ENCODE measurements at places on chromosomes 16 and 17.
A peak's percentile ranks its signal among the peaks of the same experiment; 100 is the strongest.

GRCh38 chr16:68227850-68228553, 7.9 kb downstream of the ESRP2 start:
- no peak for DNase-seq

DNA sequence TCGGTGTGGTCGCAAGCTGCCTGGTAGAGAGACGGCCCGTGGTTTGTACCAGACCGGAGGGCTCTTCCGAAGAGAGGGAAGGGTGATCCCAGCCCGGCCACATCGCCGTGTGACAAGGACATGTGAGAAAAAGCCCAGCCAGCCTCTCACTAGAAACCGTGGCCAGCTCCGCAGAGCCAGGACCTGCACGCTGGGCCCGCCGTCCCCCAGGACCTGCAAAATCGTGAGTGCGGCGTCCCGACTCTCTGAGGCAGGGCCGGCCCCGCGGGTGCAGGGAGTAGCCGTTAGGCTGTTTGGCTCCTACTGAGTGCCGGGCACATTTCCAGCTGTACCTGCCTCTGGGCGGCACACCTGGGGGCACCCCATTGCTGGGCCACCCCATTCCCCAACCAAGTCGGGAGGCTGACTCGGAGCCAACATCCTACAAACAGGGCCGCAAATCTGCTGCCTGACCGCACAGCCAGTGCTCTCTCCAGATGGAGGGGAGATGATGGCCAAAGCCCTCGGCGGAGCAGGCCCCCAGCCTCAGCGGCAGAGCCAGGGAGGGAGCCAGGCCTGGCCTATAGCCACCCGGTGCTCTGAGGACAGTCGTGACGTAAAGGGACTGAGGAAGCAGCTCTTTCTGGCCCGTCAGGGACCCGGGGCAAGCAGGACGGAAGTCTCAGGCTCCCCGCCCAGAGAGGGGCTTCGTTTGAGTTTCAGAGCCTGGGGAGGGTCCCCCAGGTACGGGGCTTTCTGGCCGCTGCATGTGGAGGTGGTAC, 33.6 kb upstream of the PABPN1L start:
- DNase-seq: no peak

GRCh38 chr16:83651871-83652270, 155.9 kb upstream of the HSBP1 start:
- DNase-seq: no peak

DNA sequence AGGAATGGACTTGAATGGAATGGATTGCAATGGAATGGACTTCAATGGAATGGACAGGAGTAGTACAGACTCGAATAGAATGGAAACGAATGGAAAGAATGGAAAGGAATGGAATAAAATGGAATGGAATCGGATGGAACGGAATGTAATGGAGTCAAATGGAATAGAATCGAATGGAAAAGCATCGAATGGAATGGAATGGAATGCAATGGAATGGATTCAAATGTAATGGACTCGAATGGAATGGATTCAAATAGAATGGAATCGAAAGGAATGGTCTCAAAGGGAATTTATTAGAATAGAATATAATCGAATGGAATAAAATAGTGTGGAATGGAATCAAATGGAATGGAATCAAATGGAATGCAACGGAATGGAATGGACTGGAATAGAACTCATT, 484.9 kb upstream of the WSB1 start:
- DNase-seq: no peak

- DNase-seq: no peak
Measured at GRCh38 chr17:71115669-71115972, 946.3 kb downstream of the KCNJ2 start.

GRCh38 chr17:45430738-45431530, 1.7 kb downstream of the ARHGAP27 start:
- peak; percentile 59 for DNase-seq

DNA sequence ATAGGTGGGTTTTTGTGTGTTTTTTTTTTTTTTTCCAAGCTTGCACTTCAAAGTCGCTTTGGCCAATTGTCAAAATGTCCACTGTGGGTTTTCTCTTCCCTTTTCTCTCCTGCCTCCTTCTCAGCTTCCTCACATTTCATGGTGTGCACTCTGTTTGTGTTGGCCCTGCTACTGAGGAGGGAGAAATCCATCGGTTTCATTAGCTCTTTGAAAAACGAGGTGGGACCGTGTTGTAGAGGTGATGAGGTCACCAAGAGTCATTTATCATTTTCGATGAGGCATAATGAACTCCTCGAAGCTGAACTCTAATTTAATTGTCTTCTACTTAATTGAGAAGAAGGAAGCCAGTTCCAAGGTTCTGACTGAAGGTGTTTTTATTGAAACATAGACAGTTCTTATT, 174.4 kb upstream of the TOX3 start:
- no peak for DNase-seq

DNA sequence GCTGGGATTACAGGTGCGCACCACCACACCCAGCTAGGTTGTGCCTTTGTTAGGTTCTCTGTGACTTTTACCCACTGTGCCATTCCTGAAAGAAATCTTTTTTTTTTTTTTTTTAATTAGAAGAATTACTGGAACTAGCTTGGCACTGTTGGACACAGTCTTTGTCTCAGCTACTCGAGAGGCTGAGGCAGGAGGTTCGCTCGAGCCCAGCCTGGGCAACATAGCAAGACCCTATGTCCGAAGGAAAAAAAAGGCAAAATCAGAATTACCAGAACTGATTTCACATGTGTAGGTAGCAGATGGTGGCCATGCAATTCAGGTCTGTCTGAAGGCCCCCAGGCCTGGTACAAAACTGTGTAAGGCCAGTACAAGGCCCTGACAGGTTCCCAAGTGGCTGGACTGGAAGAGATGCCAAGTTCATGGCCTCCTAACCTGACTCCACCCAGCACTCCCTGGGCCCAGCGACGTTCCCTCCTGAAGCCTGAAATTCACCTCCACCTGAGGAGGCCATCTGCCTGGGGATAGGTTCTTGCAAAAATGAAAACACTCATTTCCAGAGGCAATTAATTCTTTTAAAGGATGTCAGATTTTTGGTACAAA, 23.0 kb downstream of the CARHSP1 start:
- DNase-seq: no peak

DNA sequence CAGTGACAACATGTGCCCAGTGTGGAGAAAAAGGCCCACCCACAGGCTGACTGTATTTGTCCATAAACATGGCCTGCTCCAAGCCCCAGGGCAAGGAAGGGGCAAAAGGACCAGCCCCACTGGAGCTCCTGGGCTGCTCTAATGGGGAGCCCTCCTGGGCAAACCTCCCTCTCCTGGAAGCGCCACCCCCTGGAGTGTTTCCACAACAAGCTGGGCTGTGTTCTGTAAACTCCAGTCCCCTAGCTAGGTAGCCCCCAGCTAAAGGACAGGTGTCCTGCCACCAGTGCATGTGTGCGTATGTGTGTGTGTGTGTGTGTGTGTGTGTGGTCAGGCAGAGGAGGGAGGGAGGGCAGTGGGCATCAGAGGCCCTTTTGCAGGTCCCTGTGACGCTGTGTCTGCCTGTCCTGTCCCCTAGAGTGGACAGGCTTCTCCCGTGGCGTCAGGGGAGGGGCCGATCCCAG, 11.3 kb upstream of the STAC2 start:
- no peak for DNase-seq

- DNase-seq: no peak
Measured at GRCh38 chr17:58527949-58528348, 13.5 kb upstream of the MTMR4 start.

DNA sequence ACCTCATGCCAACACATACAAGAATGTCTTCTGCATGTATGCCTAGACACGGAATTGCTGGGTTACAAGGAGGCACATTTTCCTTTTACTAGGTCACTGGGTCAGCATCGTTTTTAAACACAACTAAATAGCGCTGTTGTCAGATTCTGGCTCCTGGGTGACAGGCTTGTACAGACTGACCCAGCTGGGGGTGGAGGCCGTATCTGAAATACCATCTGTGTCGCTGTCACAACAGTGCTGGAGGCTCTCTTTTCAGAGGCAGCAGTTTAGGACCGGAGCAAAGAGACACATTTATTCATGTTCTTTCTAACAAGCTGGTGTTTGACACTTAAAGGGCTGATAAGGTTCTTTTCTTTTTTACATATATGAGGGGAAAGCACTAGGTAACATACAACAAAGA, 403.0 kb upstream of the ASIC2 start:
- DNase-seq: no peak

GRCh38 chr17:4768298-4768697, 3.4 kb upstream of the TM4SF5 start:
- no peak for DNase-seq

DNA sequence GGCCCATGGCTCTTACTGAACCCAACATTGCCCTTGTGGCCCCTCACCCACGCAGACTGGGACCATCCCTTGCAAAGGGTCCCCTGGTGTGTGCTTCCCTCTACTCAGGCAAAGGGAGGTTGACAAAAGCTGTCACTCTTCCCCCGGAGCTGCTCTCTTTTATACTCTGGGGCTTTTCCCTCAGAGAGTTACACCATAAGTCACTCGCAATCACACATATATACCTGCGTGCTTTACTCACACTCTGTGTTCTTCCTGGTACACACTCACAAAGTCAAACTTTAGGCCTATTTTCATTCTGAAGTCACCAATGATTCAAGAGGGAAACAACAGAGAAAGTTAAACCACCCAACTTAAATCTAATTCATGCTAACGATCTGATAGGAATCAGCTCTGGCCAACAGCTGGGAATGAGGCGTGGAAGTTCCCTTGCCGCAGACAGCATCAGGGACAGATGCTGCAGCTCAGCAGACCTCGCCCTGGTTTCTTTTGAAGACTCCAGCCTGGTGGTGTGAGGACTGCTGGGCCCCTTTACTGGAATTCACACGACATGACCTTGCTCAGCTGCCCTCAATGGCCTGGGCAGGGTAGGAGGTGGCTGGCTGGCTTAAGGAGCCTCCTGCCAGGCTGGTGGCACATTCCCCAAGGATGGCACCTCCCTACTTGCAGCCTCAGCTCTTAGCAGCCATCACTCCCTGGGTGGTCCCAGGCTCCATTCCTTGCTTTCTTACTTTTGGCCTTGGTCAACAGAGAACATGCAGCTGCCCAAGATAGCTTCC, 27.3 kb downstream of the HIC1 start:
- no peak for DNase-seq

GRCh38 chr17:45318561-45319230, 1.9 kb upstream of the MAP3K14 start:
- DNase-seq: no peak

DNA sequence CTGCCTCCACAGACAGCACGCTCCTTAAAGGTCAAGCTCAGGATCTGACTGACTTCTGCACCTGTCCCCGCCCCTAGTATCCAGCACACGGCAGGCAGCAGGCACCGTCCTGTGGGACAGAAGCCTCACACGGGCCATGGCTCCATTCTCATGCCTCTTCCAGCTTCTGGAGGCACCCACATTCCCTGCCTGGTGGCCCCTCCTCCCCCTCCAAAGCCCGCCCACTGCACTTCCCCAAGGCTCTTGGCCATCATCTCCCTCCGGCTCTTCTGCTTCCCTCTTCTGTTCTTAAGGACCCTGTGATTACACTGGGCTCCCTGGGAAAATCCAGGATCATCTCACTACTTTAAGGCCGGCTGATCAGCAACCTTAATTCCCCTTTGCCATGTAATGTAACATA, 3.5 kb downstream of the CANT1 start:
- no peak for DNase-seq

GRCh38 chr17:45257115-45257514, 4.8 kb downstream of the SPATA32 start:
- no peak for DNase-seq

DNA sequence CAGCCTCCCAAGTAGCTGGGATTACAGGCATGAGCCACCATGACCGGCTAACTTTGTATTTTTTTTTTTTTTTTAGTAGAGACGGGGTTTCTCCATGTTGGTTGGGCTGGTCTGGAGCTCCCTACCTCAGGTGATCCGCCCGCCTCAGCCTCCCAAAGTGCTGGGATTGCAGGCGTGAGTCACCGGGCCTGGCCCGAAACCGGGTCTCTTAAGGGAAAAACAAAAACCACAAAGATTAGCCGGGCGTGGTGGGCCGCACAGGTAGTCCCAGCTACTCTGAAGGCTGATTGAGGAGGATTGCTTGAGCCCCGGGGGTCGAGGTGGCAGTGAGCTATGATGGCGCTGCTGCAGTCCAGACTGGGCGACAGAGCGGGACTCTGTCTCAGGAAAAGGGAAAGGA, 19.9 kb upstream of the RBL2 start:
- DNase-seq: no peak

- peak; percentile 41 for DNase-seq
Measured at GRCh38 chr17:37527249-37527851, 37.7 kb downstream of the DUSP14 start.

DNA sequence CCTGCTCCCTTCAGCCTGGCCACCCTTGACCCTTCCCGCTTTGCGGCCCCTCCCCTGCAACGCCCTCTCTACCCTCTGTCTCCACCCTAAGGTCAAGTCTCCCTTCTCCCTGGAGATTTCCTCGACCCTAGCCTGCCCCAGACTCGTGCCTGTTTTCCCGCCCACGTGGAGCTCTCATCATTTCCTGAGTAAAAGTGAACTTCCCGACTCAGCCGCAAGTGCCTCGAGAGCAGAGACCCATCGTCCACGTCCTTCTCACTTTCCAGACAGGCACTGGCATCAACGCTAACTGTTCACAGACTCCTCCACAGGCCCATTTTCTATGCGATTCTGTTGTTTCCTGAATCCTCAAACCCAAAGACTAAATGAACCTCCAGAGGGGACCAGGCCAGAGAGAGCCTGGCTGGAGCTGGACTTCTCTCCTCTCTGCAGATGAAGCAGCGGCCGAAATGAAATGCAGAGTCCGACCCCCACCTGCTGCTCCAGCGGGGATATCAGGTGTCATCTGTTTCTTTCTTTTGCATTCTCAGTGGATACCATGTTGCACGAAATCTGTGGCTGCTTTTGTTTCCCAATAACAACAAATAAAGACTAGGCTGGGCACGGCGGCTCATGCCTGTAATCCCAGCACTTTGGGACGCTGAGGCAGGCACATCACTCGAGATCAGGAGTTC, 52.5 kb downstream of the RTN4RL1 start:
- peak; percentile 41 for DNase-seq

DNA sequence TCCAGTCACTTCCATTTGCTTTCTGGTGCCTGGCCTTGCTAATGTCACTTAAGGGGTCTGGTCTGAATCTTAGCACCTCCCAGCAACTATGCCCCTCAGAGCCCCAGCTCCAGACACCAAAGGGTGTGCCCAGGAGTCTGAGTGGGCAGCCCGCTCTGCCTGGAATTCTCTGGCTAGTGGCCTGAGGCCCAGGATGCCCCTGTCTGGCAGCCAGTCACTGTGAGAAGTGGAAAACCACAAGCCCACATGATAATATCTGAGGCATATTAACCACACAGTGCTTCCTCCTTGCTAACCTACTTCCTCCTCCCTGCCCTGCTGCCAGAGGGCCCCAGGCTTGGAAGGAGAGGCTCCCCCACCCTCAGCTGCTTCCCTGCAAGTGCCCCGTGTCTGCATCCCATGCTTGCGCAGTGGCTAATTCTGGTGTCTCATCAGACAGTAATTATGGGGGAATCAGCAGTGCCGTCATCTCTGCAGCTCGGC, 14.0 kb downstream of the SRCIN1 start:
- no peak for DNase-seq

DNA sequence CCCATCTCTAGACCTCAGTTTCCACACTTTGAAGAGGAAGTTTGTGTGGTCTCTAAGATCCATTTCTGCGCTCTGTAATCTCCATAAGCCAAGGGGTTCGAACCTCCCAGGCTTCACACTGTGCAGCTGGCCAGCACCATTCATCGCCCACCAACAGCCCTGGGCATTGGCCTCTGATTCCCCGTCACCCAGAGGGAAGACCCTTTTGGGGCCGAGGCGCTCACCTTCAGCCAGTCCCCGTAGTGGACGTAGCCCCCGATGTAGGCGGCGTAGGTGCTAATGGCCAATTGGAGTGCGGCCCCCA, 678 bp downstream of the TMEM101 start:
- DNase-seq: no peak

- DNase-seq: no peak
Measured at GRCh38 chr17:34556384-34556783, 23.0 kb upstream of the TMEM132E start.

GRCh38 chr16:26334218-26335111, 642.7 kb downstream of the HS3ST4 start:
- DNase-seq: no peak
